Cortex of kidney (tissue), 1 donor: ENCODE measurements at places on chromosomes 12 and 14.

DNA sequence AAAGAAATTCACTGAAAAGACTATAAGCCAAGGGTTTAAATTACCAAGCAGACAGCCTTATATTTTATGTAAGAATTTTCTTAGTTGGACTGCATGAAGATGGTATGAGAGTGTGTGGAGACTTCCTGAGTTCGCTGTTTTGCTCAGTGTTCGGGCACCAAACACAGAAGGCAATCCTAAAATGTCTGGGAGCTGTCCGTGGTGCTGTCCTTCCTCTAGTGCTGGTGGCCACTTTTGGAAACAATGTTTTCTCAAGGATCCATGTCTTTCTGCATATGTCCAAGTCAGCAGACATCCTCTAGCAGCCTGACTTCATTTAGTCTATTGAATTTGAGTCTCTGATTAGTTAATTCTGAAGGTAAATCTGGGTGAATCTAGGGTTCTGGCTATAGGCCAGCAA is 135.8 kb downstream of the SLC8A3 start:
- DNase-seq: no peak

DNA sequence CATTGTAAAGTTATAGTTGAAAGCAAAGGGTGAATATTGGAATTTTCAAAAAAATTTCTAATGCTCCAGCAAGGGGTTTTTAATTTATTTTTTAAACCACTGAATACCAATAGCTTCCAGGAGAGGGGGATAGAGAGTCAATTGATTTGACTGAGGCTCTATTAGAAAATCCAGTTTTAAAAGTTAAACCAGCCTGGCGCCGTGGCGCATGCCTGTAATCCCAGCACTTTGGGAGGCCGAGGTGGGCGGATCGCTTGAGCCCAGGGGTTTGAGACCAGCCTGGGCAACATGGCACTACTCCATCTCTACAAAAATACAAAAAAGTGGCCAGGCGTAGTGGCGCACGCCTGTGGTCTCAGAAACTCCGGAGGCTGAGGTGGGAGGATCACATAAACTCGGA is 150.1 kb downstream of the SLC38A4 start:
- no peak for DNase-seq

- DNase-seq: no peak
Observed at GRCh38 chr12:21895651-21896050, 45.6 kb downstream of the ABCC9 start.

DNA sequence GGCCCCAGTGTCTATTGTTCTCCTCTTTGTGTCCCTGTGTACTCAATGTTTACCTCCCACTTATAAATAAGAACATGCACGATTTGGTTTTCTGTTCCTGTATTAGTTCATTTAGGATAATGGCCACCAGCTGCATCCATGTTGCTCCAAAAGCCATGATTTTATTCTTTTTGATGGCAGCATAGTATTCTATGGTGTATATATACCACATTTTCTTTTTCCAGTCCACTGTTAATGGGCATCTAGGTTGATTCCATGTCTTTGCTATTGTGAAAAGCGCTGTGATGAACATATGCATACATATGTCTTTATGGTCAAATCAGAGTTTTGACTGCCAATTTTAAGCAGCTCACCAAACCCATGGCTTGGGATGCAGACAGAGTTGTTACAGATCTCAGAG is 17.2 kb upstream of the ANP32D start:
- DNase-seq: no peak

DNA sequence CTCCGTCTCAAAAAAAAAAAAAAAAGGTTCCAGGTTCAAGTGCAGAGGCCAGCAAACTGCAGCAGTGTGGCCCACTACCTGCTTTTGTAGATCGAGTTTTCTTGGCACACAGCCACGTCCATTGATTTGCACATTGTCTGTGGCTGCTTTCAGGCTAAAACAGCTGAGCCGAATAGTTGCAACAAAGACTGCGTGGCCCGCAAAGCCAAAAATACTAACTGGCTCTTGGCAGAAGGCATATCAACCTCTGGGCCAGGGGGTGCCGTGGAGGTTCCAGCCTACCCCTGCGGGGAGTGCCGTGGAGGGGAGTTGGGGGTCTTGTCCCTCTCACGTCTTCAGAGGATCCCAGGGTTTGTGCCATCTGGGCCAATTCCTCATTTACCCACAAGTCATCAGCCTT is 170.1 kb downstream of the ADGRD1 start:
- DNase-seq: no peak

- no peak for DNase-seq
Observed at GRCh38 chr12:109027767-109028166, 6.9 kb upstream of the SVOP start.

- no peak for DNase-seq
Observed at GRCh38 chr12:106519607-106520021, 63.2 kb upstream of the RFX4 start.

DNA sequence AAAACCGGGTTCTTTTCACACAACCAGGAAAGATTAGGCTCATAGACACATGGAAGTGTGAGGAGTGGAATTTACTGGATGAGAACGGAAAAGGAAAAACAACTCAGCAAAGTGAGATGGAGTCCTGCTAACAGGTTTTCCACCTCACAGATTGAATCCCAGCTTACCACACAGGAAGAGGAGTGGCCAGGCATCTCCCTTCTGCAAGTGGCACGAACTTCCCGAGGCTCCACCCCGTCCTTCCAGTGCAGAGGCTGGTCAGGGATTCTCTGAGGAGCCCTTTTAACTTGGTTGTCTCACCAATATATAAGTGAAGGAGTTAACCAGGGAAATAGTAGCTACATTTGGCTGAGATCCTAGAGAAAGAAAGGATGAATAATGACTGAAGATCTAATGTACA is 102.8 kb downstream of the SCAF11 start:
- no peak for DNase-seq

DNA sequence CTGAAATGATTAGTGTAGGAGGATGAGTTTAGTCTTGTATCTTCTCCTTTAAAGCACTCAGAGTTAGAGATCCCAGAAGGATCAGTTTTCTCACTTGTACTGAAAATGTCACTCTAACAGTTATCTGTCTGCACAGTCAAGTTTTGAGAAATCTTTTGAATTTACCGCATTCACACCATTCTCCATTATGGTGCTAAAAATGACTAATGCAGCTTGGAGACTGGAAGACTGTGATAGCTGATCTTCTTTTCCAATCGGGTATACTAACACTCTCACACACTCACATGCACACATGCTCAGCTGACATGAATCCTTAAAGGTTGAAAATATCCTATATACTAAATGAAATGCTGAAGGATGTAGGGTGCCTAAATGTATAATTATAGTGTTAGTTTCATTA is 65.8 kb downstream of the SLC15A5 start:
- no peak for DNase-seq

- no peak for DNase-seq
Observed at GRCh38 chr12:118359541-118359915, 13.2 kb downstream of the TAOK3 start.

- DNase-seq: no peak
Observed at GRCh38 chr12:115013236-115013981, 329.4 kb upstream of the TBX3 start.

- DNase-seq: no peak
Observed at GRCh38 chr12:130286741-130287440, 50.8 kb upstream of the PIWIL1 start.

GRCh38 chr14:77158175-77158881 is 16.7 kb upstream of the ZDHHC22 start:
- no peak for DNase-seq

DNA sequence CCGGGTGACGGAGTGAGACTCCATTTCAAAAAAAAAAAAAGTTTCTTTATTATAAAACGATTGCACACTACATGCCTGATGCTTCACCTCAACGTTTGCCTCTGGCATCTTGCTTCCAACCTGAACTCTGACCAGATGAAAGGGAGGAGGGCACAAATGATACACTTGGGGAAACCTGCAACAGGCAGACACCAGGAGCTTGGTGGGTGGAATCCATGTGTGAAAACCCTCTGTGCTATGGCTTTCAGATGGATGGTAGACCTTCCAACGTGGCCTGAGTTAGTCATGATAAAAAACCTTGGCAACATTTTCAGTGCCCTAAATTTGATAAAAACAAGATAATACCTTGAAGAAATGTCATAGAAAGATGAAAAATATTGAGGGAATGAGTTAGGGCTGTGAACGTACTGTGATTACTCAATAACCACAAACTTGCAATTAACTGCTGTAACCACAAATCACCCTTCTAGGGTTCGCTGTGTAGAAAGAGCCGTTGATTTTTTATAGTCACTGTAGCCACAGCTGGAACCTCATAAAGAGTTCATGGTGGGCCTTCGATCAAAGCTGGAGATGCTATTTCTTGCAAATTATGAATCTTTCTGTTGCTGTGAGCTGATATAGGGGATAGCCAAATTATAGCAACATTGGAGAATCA is 26.1 kb upstream of the GZMB start:
- DNase-seq: no peak

DNA sequence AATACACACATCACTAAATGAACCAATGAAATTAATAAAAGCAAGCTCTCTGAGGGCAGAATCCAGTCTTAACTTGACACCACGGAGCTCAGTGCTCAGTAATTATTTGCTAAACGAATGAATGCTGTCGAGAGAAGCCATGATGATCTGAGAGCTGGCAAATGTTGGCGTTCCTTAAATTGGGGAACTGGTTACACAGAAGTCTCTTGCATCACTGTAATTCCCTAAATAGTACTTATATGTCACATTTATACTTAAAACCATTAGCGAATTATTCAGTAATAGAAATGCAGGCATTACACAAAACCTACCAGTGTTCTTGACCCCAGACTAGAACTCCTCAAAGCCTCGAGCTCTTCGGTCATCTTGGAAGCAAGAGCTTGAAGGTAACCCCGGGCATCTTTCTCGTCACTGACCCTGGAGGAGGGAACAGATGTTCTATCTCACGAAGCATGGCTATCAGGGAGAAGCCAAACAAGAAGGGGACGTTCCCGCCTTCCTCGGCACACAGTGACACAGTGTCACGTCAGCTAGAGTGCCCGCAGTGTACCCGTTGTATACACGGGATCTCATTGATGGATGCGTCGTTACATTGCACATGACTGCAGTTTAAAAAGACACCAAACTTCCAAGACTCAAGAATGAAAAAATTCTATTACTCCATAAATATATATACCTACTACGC is 43.6 kb downstream of the AMN start:
- DNase-seq: no peak

- no peak for DNase-seq
Observed at GRCh38 chr12:80015660-80016059, 80.8 kb upstream of the PPP1R12A start.

DNA sequence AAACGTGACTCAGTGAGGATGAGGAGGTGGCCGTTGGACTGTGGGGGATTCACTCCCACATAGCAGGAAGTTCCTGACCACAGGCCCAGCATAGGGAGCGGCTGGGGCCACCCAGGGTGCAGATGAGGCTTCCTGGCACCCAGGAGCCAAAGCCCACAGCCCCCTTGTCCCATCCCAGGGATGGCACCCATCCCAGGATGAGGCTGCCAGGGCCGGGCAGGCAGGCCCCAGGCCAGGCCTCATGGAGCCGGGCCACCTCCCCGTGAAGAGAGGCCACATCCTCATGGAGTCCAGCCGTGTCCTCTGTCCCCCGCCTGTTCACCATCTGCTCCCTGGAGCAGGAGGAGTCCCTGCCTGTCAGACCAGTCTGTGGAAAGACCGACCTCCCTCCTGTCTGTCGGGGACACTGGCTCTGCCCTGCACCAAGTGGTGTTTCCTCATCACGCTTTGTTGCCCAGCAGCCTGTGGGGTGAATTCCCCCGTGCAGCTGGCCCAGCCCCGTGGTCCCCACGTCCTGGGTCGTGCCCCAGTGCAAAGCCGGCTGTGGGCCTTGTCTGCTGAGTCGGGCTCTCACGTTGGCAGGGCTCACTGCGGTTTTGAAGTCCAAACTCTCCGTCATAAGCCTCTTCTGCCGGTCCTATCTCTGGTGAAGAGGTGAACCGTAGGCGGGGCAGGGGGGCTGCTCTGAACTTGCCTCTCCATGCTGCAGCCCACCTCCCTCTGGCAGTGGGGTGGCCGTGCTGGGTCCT is 24.5 kb downstream of the MMP17 start:
- DNase-seq: no peak

- DNase-seq: no peak
Observed at GRCh38 chr12:100868487-100868886, 73.9 kb downstream of the ANO4 start.

DNA sequence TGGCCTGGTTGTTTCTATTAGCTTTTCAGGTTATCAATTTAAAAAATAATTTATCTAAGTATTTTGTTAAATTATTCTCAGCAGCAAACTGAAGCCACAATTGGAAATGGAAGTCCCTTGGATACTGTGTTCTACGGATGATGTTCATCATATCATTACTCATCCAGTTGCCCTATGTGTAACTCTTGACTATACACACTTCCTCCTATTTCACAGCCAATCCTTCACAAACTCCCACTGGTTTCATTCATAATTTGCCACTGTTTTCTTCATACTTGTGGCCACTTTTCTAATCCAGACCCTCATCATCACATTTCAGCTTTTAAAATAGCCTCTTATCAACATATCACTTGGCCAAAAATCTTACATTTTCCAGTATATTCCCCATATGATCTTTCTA is 84.0 kb downstream of the CATSPERB start:
- no peak for DNase-seq

- no peak for DNase-seq
Observed at GRCh38 chr12:2302711-2303580, 250.2 kb downstream of the CACNA1C start.

DNA sequence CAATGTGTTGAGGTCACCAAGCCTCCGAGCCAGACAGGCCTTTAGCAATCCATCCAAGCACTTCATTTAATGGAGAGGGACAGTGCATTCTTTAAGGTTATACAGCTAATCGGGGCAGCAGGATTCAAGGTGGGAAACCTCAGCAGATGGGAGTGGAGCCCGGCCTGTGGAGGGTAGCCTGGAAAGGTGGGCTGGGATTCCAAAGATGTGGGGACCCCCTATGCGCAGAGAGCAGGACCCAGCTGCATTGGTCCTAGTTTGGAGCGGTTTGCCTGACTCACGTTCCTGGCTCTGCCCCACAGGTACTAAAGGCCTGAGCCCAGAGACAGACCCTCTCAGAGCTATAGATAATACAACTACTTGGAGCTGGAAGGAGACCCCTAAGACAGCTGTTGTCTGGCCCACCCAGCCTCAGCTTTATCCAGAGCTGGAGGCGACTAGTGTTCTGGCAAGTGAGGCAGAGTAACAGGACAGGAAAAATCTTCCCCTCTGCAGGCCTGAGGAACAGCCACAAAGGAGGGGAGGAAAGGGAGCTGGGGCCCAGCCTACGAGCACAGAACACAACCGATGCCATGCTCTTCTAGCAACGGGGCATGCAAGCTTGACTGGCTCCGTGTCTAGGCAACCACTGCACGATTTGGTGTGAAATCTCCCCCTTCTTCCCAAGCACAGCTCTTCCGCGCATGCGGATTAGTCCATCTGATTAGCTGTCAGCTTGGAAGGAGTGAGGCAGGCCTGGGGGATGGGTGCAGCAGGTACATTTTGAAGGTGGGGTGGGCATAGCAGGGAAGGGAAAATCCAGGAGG is 1.1 kb upstream of the MYH7 start:
- no peak for DNase-seq

GRCh38 chr14:105879503-105879866 is 353.1 kb downstream of the TMEM121 start:
- DNase-seq: no peak
